ENCODE measurements at places on chromosomes 7 and 10. TPM values are rescaled to one million over a fixed set of nuclear protein-coding genes. Genes with fewer than 3 reads are reported as not detected.

DNA sequence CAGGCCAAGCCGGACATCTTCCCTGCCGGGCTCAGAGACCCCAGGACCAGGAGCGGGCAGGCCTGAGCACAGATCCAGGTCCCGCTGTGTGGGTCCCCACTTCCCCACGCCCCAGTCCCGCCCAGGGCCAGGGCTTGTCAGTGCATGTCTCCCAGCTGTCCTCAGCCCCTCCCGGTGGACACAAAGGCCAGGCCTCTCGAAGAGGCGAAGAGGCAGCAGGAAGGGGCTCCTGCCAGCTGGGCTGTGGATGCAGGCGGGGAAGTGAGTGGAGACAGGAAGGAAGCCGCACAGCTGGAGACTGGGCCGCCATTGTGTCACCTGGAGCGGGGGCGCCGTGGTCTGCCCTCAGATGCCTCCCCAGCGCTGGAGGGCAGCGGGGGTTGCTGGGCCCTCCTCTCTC lies 4.8 kb downstream of the GRIFIN start:
- H3K27me3 ChIP-seq = no peaks in the 10 kb centered on the region
- no peaks in the 10 kb centered on the region for H3K36me3 ChIP-seq
- no peak for DNase-seq
- H3K4me3 ChIP-seq = no peak overlapping the region

- H3K27ac ChIP-seq = no peak overlapping the region
- no peaks in the 10 kb centered on the region for H3K36me3 ChIP-seq
- H3K4me1 ChIP-seq = no peaks in the 10 kb centered on the region
- no peak for DNase-seq
- no peaks in the 10 kb centered on the region for H3K27me3 ChIP-seq
These were observed 117.0 kb upstream of the EGFR start for GRCh38 chr7:54901840-54902239.

DNA sequence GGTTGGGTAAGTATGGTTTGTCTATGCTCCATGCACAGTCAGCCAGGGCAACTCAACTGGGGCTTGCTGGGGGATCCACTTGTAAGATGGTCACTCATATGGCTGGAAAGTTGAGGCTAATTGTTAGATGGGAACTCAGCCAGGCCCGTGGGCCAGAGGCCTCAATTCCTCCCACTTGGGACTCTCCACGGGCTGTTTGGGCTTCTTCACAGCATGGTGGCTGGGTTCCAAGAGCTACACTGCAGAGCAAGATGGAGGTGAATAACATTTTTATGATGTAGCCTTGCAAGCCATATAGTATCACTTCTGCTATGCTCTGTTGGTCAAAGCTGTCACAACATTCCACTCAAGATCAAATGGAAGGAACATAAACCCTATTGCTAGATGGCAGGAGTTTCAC lies 39.2 kb downstream of the ELMO1 start:
- no peaks in the 10 kb centered on the region for H3K36me3 ChIP-seq
- peaks cover 5% of the 10 kb centered on the region for H3K4me1 ChIP-seq
- DNase-seq = no peak
- H3K27me3 ChIP-seq = no peaks in the 10 kb centered on the region

- no peak overlapping the region for H3K4me3 ChIP-seq
- H3K36me3 ChIP-seq = no peaks in the 10 kb centered on the region
- no peak overlapping the region for H3K27ac ChIP-seq
- no peak for DNase-seq
- no peaks in the 10 kb centered on the region for H3K27me3 ChIP-seq
- H3K4me1 ChIP-seq = no peaks in the 10 kb centered on the region
These were observed 30.3 kb upstream of the SLC39A12 start for GRCh38 chr10:17921378-17921777.

- no peak for DNase-seq
- H3K27me3 ChIP-seq = no peaks in the 10 kb centered on the region
- H3K27ac ChIP-seq = no peak overlapping the region
- H3K4me3 ChIP-seq = no peak overlapping the region
These were observed 46.5 kb downstream of the VCL start for GRCh38 chr10:74044419-74044818.

- H3K27ac ChIP-seq = no peak overlapping the region
- no peaks in the 10 kb centered on the region for H3K36me3 ChIP-seq
- DNase-seq = no peak
- H3K4me3 ChIP-seq = no peak overlapping the region
- peaks cover 32% of the 10 kb centered on the region for H3K27me3 ChIP-seq
- peaks cover 3% of the 10 kb centered on the region for H3K4me1 ChIP-seq
These were observed 3.7 kb upstream of the DPYSL4 start for GRCh38 chr10:132183046-132183445.

Gene UCN3
- total RNA-seq = not detected

Gene FUOM
- 13.8 TPM for total RNA-seq

Gene CNNM1
- 0.88 TPM for total RNA-seq

Gene PVRIG
- total RNA-seq = 0.32 TPM

- no peak overlapping the region for H3K4me3 ChIP-seq
- no peak for DNase-seq
- H3K4me1 ChIP-seq = no peaks in the 10 kb centered on the region
These were observed 97.6 kb downstream of the SUGCT start for GRCh38 chr7:40232242-40232893.

GRCh38 chr10:740936-741431 lies 51.5 kb upstream of the DIP2C start:
- H3K4me3 ChIP-seq = no peak overlapping the region
- H3K4me1 ChIP-seq = no peaks in the 10 kb centered on the region
- DNase-seq = no peak
- H3K27ac ChIP-seq = no peak overlapping the region
- H3K27me3 ChIP-seq = no peaks in the 10 kb centered on the region

GRCh38 chr7:47181746-47182361 lies 400.1 kb downstream of the TNS3 start:
- H3K27ac ChIP-seq = no peak overlapping the region
- no peak overlapping the region for H3K4me3 ChIP-seq
- no peaks in the 10 kb centered on the region for H3K4me1 ChIP-seq
- no peaks in the 10 kb centered on the region for H3K27me3 ChIP-seq
- no peak for DNase-seq

GRCh38 chr10:47140761-47141348 lies 159.1 kb upstream of the GDF10 start:
- DNase-seq = no peak
- no peak overlapping the region for H3K27ac ChIP-seq
- H3K4me1 ChIP-seq = no peaks in the 10 kb centered on the region

DNA sequence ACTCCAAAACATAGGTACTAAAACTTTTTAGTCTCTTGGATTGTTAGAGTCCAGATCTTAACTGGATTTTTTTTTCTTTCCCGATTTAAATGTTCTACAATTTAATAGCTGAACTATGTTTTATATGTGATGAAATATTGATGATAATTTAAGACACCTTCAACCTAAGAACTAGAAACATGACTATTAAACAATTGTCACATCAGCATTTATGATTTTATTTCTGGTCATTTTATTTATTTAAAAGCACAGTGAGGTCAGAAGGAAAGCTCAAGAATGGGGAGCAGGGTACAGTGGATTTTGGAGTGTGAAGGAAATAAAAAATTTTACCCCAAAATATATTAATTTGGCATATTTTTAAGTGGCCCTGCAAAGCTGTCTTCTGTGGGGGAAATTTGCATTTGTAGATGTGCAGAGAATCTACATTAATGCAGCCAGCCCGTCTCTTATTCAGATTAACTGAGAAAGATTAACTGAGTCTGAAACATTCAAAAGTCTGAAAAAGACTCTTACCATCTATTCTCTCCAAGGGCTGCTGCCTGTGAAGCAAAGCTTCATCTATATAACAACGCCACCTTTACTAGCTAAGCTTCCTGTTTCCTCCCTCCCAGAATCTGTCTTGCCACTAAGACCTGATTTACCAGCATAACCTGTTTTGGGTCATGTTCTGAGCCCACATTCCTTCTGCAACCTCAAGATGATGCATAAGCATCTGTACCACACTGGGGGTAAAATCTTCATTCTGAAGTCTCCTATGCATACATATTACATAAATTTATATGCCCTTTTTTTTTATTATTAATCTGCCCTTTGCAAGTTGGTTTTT lies 86.4 kb downstream of the TMEM106B start:
- no peaks in the 10 kb centered on the region for H3K4me1 ChIP-seq
- no peaks in the 10 kb centered on the region for H3K27me3 ChIP-seq
- H3K27ac ChIP-seq = no peak overlapping the region
- no peaks in the 10 kb centered on the region for H3K36me3 ChIP-seq
- peak; percentile 17 for DNase-seq

Gene ST8SIA6
- total RNA-seq = 18.4 TPM

- no peaks in the 10 kb centered on the region for H3K27me3 ChIP-seq
- H3K4me1 ChIP-seq = no peaks in the 10 kb centered on the region
- no peaks in the 10 kb centered on the region for H3K36me3 ChIP-seq
- no peak overlapping the region for H3K27ac ChIP-seq
- DNase-seq = no peak
These were observed 866.4 kb downstream of the LRMDA start for GRCh38 chr10:76297780-76298281.

- H3K27ac ChIP-seq = no peak overlapping the region
- H3K4me1 ChIP-seq = no peaks in the 10 kb centered on the region
- H3K4me3 ChIP-seq = no peak overlapping the region
- no peaks in the 10 kb centered on the region for H3K27me3 ChIP-seq
- DNase-seq = no peak
These were observed 10.8 kb upstream of the PVRIG start for GRCh38 chr7:100208911-100209408.

Gene EN2
- 0.32 TPM for total RNA-seq
